ENCODE measurements at places on chromosomes 5 and 9. TPM values are rescaled to one million over a fixed set of nuclear protein-coding genes. Genes with fewer than 3 reads are reported as not detected.

GRCh38 chr5:86756839-86757238 lies 139.1 kb downstream of the COX7C start:
- DNase-seq = no peak

DNA sequence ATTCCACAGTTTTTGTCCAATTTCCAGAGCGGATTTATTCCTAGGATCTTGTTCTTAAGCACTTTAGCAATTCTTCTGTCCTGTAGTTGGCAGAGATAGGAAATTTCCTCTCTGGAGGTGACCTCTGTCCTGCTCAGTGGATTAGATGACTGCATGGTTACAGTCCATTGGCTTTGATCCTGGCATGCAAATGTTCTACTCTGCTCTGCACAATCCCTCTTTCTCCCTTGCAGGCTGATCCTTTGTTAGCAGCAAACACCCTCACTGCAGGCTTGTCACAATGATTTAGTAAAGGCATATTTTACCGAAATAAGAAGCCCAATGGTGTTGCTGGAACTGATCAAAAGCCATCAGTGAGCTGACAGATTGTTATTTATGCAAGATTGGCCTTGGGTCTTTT lies 243.8 kb downstream of the COX7C start:
- DNase-seq = peak; percentile 10

DNA sequence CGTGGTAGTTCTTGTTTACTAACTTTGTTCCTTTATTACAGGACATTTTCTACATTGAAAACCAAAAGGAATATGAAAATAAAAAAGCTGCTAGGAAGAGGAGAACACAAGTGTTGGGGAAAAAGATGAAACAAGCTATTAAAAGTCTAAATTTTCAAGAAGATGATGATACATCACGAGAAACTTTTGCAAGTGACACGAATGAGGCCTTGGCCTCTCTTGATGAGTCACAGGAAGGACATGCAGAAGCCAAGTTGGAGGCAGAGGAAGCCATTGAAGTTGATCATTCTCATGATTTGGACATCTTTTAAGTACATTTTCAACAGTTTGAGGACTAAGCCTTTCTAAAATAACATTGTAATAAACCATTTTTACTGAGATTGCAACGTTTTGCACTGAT lies 23.8 kb downstream of the PHAX start:
- no peak for DNase-seq

DNA sequence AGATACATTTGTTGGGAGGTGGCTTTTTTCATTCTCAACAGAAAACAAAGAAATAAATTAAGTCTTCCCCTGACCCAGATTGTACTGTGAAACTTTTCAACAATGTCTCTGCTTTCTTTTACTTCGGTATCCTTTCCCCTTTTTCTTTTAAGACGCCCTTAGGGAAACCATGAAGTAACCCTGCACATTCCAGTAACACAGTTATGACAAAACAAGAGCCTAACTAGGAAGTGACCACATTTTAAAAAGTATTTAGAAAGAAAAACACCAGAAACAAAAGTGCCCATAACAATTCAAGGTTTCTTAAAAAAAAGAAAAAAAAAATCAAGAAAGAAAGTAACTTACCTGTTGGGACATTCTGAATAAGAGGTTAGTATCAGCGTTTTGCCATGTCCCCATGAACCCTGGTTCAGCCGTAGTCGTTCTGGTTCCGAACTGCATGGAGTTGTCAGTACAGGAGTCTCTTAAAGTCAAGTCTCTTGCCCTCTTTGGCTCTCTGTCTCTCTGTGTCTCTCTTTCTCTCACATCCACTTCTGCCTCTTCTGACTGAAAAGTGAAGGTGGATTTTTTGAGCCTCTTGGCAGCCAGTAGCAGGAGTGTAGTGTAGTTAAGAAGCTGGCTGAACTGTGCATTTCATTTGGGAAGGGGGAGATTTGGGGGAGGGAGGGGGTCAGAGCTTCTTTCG lies 142.9 kb downstream of the BNC2 start:
- no peak for DNase-seq

The FCN2 gene
- not detected for total RNA-seq

The PCDHGB4 gene
- 7.1 TPM for total RNA-seq

The SAXO1 gene
- not detected for total RNA-seq
